IMR-90 (cell line): ENCODE measurements at places on chromosomes 13 and 19. TPM values are rescaled to one million over a fixed set of nuclear protein-coding genes. Genes with fewer than 3 reads are reported as not detected.
A peak's percentile ranks its signal among the peaks of the same experiment; 100 is the strongest.

Gene IRF3
- 37.2 and 39.6 TPM in 2 replicates for total RNA-seq

DNA sequence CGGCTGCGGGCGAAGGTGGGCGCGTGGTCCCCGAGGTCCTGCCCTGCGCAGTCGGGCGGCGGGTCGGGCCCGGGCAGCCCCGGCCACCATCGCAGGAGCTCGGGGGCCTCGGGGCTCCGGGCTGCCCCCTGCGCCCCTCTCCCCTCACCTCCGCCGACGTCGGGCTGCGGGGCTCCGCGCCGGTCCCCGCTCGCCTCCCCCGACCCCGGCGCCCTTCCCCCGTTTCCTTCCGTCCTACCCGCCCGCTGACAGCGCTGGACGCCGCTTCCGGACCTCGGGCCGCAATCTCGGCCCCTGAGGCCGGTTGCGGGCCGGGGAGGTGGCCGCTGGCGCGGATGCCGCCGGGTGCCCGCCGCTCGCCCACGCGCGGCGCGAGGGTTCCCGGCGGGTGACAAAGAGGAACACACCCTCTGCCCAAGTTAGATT, 720 bp downstream of the FARP1 start:
- DNase-seq, result peak; percentile 7

DNA sequence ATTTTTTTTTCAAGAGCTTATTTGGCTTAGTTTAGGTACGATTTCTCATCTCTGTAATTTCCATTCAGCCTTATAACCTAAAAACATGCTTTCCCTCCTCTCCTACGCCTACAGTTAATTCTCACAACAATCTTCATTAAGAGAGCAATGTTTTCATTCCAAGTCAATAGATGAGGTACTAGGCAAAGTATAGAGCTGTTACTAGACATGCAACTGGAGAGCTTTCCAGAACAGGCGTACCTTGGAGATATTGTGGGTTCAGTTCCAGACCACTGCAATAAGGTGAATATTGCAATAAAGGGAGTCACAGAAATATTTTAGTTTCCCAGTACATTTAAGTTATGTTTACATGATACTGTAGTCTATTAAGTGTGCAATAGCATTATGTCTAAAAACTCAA, 34.8 kb downstream of the TGDS start:
- DNase-seq, result no peak

DNA sequence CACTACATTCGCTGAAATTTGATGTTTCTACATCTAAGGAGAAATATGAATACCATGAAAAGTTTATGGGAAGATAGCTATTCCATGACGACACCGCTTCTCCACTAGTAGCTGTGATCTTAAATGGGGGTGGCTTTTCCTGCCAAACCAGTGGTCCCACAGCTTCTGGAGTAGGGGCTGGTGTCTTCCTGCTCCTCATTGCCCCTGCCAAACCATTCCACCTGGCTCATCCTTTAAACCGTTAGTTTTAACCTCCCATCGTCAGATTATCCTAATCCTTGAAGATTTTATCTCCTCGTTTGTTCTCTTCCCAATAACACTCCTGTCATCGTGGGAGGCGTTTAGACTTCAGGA, 568 bp upstream of the ZNF230 start:
- peak; percentile 11 for DNase-seq

Gene PRODH2
- total RNA-seq, result not detected in 2 replicates

GRCh38 chr19:48330012-48330681, 4.8 kb downstream of the EMP3 start:
- no peak for DNase-seq

DNA sequence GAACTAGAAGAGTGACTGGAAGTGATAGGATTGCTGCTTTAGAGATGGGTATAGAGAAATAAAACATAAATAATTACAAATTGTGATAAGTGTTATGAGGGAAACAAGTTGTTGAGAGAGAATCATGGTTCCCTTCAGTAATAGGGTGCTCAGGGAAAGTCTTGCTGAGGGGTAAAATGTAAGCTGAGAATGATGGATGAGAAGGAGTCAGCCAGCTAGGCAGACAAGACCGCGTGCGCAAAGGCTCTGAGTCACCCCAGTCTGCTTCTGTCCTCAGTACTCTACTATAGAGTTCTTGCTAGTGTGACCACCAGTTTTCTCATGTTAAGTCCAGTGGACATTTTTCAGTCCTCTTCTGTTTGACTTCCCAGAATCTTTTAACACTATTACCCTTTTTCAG, 39.5 kb downstream of the PCCA start:
- DNase-seq, result peak; percentile 92

DNA sequence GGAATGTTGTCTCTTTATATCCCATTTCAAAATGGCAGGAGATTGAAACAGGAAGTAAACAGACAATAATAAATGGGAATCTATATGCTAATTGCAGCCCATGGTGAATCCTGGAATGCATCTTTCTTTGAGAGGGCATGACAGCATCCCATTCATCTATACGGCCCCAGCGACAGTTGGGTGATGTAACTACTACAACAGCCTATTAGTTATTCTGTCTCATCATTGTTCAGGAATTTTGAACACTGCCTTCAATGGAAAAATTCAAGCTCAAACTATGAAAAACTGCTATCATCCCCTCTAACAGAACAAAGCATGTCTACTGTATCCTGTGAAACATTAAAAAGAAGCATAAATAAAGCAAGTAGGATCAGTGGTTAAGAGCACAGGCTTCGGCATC, 262.1 kb downstream of the DCT start:
- DNase-seq, result peak; percentile 52

DNA sequence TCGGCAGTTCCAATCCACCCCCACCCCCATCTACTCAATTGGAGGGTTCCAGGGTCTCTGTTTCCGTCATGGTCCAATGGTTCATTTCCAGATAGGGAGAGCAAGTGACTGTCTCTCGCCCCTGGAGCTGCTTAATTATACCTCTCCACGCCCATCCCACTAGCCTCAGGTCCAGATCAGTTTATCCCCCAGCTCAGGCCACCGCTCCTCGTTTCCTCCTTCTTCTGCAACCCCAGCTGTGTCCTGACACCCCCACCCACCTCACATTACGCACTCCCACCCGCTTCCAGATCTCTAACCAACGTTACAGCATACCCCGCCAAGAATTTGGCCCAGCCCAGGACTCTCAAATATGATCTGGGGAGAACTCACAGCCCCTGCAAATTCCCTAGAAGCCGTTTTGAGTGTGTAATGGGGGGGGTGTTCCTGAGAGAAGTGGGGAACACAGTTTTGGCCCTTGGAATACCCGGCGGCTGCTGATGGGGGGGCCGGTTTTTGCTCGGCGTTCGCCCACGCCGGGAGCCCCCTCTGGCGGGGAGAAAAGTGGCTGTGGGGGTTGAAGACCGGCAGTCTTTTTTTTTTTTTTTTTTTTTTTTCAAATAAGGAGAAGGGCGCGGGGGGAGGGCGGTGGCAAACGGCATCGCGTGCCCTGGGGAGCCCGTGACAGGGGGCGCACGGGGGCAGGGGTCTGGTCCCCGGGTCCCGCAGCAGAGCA, 1.7 kb upstream of the PDE4A start:
- no peak for DNase-seq
